ENCODE measurements at places on chromosomes 16 and 17.

- no peak for DNase-seq
These were observed 1084.4 kb upstream of the RBFOX1 start for GRCh38 chr16:6248199-6248598.

DNA sequence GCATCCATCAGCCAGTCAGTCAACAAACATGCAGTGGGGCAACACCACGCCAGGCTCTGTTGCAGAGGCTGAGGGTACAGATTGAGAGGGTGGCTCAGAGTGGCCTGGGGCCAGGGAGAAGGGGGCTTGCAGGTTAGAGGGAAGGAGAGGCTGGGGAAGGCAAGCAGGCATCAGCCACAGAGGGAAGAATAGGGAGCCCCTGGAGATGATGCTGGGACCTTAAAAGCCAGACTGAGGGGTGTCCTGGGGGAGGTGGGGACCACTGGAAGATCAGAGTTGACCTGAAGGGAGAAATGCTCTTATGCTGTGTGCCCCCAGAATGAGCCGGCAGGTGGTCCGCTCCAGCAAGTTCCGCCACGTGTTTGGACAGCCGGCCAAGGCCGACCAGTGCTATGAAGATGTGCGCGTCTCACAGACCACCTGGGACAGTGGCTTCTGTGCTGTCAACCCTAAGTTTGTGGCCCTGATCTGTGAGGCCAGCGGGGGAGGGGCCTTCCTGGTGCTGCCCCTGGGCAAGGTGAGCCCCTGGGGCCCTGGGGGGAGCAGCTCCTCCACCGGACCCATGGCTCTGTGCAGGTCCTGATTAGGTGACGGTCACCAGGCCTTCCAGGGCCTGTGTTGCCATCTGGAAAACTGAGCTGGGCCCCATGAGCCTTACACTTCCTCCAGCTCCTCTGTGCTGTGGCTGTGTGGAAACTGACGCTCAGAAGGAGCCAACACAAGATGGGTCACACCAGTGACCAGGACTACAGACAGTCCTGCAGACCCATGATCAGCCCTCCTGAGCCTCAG is 1.7 kb downstream of the CORO1A start:
- no peak for DNase-seq

GRCh38 chr17:59292174-59292523 is 39.3 kb upstream of the YPEL2 start:
- no peak for DNase-seq

GRCh38 chr17:31425282-31426040 is 34.0 kb downstream of the RAB11FIP4 start:
- no peak for DNase-seq

DNA sequence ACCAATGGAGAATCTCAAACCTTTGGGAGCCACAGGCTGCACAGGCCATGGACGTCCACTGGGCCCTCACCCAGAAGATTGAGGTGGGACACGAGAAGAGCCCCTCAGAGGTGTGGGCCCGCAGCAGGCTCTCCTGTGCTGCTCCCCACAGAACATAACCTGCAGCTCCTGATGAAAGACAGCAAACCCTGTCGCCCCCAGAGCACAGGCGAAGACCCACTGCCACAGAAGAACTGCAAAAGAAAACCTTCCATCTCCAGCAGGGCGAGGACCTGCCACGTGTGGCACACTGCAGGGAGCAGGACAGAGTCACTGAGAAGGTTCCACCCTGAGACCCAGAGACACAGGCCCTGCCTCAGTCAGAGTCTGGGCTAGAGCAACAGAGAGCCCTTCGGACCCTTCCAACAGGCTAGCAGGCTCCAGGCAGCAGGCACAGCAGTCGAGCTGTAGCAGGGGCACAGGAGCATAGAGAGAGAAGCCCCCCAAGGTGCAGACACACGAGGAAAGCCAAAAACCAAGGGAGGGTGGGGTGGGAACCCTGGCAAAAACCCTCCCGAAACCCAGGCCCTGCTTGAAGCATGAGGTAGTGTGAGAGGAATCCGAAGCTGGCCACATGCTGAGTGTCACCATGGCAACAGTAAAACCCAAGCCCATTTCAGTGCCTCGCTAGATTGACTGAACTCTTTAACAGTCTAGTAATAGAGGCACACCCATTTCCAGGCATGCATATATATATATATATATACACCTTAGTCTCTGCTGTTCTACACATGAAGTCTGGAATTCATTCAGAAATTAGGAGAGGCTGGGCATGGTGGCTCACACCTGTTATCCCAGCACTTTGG is 60.0 kb upstream of the CHMP6 start:
- peak; percentile 32 for DNase-seq

All from HS-5 (cell line).